Ovary (tissue), 10 donors: ENCODE measurements at places on chromosomes 3 and 15.

DNA sequence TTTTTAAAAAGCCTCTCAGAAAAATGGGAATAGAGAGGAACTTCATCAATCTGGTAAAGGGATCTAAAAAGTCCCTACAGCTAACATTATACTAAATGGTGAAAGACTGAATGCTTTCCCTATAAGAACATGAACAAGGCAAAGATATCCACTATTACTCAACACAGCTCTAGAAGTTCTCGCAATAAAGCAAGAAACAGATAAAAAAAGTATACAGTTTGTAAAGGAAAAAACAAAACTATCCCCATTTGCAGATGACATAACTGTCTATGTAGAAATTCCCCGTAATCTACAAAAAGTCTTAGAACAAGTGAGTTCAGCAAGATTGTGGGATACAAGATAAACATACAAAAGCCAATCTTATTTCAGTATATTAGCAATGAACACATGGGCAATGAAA, 15.4 kb downstream of the EDC3 start:
- DNase-seq = no peak

GRCh38 chr15:56978898-56979662, 60.6 kb downstream of the TCF12 start:
- DNase-seq = no peak

DNA sequence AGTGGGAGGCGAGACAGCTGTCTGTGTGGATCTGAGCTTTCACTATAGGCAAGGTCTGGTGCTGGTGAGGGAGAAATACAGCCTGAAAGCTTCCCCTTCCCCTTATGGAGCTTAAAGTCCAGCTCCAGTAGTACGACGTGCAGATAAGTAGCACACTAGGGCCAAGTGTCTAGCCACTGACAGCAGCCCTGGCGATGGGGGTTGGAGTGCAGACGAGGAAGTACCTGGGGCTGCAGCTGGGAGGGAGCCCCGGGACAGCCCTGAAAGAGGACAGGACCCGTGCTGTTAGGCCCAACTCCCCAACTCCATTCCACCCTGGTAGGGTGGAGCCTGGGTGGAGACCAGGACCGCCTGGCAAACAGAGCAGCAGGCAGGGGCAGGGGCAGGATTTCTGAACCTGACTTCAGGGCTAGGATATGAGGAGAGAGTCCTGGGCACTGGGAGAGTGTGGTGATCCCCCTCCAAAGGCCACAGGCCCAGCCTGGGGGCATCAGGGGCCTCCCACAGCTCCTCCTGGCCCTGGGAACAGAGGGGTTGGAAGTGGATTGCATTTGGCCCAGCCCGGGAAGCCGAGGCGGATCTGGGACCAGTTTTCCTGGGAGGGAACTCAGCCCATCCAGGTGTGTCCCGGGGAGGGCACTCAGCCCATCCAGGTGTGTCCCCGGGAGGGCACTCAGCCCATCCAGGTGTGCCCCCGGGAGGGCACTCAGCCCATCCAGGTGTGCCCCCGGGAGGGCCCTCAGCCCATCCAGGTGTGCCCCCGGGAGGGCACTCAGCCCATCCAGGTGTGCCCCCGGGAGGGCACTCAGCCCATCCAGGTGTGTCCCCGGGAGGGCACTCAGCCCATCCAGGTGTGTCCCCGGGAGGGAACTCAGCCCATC, 42.8 kb downstream of the BDH1 start:
- DNase-seq = no peak

DNA sequence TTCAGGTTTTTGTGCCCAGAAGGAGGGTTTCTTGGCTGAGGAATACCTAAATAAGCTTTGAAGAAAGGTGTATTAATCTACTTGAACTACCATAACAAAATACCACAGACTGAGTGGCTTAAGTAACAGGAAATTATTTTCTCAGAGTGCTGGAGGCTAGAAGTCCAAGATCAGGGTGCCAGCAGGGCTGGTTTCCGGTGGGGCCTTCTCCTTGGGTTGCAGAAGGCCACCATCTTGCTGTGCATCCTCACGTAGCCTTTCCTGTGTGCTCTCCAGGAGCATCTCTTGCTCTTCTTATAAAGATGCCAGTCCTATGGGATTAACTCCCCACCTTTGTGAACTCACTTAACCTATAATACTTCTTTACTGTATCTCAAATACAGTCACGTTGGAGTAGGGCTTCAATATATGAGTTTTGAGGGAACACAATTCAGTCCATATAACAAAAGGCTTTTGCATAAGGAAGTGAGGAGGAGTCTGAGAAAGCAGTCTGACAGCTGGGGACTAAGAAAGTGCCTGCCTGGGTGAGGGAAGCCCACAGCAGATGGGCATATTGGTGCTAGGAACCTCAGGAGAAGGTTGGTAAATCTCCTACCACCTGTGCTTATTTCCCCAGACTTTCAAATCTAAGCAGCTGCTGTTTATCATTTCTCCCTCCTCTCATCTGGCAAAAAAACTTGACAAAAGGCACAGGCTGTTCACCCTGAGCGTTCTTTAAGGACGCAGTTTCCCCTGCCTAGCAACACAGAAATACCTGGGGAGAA, 89.6 kb upstream of the CBLB start:
- DNase-seq = no peak

GRCh38 chr15:45184562-45185041, 3.2 kb downstream of the SHF start:
- no peak for DNase-seq

GRCh38 chr15:47437491-47437890, 279.8 kb upstream of the SEMA6D start:
- no peak for DNase-seq

DNA sequence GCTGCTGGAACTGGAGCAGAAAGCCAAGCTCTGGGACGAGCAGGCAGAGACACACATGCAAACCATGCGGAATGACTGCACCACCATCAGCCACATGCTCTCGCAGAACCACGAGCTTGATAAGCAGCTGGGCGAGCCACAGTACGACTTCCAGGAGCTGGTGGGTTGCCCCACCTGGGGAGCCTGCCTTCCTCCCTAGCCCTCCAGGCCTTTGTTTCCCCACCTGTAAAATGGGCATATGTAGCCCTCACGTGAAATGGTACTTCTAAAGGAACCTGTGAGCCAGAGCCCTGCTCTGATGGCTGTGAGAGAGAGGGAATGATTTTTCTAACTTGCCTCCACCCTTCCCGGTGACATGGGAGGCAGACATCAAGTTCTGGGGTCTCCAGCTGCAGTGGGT, 44.6 kb upstream of the GOLGA6B start:
- no peak for DNase-seq
